NCI-H748 treated with DMSO at 0.1 percent for 48 hours (cell line): ENCODE measurements at places on chromosomes 11 and 22.

- DNase-seq: no peak
Observed at GRCh38 chr11:23473782-23474181, 613.5 kb upstream of the CCDC179 start.

DNA sequence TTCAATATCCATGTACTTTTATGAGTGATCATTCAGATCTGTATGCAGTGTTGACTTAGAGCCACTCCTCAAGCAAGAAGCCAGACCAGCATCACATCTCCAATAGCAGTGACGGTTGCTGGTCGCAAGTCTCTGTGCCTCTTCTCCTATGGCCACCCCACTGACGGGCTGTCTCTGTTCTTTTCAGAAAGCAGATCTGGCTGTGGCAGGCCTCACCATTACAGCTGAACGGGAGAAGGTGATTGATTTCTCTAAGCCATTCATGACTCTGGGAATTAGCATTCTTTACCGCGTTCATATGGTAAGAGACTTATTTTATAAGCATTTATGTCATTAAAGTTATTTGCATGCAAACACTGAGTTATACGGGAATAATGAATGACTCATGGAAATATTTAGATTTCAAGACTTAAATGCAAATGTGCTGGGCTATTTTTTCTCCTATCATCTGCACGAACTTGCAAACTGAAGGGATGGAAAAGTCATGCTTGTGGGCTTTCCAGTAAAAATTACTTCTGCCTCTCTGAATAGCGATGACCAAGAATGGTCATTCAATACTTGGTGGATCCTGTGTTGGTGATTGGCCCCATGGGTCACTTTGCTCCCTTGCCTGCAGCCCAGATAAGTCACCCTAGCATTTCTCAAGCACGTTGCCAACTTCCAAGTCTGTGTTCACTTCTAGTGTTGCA, 83.6 kb upstream of the TBCEL start:
- no peak for DNase-seq

GRCh38 chr11:126991596-126991995, 9.0 kb downstream of the KIRREL3 start:
- no peak for DNase-seq

GRCh38 chr11:1483445-1483961, 3.1 kb downstream of the MOB2 start:
- DNase-seq: no peak

GRCh38 chr11:102831128-102831488, 12.3 kb downstream of the MMP3 start:
- no peak for DNase-seq

DNA sequence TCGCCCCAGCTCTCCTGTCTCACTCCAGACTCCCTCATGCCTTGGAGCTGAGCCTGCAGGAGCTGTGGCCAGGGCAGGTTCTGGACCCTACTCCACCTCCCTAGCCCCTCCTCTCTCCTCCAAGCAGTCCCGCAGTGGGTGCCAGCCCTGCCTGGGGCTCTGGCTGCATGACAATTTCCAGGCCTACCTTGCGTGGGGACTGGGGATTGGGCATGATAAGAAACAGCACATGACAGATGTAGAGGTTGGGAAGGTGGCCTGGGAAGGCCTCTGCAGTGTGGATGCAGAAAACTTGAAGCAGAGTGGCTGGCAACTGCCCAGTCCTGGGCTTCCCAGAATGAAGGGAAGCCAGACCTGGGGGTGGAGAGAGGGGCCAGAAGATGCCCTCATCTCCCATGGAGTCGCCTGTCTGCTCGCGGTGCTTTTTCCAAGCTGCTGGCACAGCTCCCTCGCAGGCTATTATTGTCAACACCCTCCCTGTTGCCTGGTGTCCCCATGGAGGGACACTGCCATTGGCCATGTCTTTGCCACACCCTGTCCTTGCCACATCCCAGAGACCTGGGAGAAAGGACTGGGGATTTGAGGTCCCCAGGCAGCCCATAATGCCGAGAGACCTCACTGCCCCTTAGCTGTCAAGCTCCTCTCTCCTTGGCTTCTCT, 48.9 kb upstream of the CDON start:
- DNase-seq: no peak

- DNase-seq: no peak
Observed at GRCh38 chr11:27097551-27097950, 56.9 kb downstream of the BBOX1 start.

GRCh38 chr22:50299785-50300619, 7.4 kb downstream of the PLXNB2 start:
- no peak for DNase-seq

- DNase-seq: no peak
Observed at GRCh38 chr22:47107431-47107830, 345.0 kb downstream of the TBC1D22A start.

DNA sequence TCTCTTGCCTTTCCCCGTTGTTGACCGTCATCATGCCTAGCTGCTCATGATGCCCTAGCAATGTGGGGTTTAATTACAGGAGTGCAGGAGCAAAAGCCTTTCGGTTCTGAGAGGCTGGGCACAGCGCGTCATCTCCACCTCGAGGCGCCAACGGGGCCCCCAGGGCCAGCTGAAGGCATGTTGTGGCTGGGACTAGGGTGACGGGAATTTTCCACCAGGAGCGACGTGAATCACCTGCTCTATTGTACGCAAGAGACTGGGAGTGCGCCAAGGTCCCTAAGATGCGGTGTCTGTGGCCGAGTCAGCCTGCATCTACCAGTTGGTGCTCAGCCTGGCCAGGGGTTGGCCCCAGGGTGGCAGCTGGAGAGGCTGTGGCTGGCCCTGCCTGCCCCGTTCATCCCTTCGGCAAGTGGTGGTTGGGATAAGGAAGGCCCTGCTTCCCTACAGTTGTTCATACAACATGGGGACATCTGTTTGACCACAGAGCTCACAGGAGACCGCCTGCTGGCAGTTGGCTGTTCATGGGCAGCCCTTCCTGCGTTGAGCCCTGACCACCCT, 1175.6 kb downstream of the BRD1 start:
- no peak for DNase-seq

DNA sequence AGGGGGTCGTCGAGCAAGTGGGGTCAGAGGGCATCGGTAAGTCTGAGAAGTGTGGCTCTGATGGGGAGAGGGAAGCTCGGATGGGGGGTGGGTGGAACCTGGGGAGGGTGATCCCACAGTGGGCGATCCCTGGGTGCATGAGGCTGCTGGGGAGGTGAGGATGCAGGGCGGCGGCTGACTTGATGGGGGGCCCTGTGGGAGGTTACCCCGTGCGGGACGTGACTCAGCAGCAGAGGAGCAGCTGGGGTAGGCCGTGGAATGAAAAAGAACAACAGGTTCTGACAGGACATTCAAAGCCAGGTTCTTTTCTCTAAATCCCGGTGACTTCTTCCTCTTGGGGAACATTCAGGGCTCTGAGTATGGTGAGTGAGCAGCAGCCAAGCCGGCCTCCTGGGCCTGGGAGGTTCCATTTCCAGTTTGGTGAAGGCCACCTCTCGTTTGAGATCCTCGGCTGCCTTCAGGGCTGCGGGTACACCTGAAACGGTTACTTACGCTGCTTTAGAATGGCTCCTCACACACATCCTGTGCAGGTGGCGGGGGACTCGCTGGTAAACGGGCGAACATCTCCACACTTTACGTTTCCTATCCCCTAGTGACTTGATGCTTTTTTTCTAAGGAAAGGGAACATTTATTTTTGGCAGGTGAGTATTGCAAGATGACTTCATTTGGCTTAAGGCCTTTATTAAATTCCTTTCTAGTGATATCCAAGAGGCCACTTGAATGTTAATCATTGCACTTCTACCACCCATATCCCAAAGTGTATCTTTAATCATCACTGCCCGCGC, 278.2 kb downstream of the TBC1D22A start:
- DNase-seq: no peak

GRCh38 chr11:70481625-70482528, 83.5 kb downstream of the CTTN start:
- DNase-seq: no peak

GRCh38 chr11:45104790-45105084, 41.7 kb upstream of the PRDM11 start:
- no peak for DNase-seq
